ENCODE measurements at places on chromosomes 3 and 15.

DNA sequence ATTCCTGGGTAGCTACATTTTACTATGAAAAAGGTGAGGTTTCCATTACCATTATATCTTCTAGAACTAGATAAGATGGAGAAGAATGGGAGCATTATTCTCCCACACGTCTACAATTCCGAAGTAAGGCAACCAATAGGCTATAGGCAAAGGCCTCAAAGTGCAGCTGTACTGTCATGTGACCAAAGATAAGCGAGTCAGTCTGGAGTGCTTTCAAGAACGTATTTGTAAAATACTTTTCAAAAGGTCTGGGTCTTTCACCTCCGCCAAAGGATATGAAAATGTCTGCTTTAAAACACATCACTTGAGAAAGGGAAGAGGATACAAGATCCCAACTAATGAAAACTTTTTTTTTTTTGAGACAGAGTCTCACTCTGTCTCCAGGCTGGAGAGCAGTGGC, 9.9 kb downstream of the CCPG1 start:
- DNase-seq: no peak

DNA sequence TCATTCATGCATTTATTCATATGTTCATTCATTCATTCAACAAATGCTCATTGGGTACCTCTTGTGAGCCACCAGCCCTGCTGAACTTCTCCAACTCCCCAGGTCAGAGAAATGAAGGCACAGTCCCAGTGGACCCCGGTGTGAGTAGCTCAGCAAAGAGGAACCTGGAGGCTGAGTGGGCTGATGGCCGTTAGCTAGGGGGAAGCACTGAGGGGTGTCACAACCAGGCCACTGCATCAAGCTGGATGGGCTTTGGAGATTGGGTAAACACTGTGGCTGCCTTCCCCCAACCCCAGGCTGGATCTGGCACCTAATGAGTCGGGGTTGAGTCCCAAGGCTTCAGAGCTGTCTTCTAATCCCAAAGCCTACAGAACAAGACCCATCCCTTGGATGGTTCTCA, 12.1 kb upstream of the ALAS1 start:
- no peak for DNase-seq

DNA sequence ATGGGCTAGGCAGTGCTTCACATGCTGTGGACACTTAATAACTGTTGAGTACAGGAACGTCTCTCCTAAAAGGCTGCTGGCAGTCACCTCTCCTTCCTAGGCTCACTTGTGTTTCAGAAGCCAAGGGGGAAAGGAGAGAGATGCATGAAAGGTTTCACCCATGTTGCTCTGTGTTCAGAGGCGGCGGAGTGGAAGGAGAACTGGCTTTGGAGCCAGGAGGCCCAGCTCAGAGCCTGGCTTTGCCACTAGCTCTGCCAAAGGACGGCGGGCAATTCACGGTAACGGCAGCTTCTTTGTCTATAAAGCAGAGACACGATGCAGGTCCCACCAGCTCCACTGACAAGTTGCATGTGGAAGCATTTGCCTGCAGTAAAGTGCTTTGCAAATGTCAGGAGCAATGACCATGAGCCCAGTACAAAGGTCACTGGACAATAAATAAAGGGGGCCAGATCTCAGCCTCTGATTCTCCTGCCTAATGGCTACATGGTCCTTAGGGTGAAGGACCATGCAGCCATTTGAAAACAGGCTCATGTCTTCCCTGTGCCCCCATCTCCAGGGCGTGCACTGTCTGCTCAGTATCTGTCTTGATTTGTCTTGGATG, 171.7 kb upstream of the TLE3 start:
- DNase-seq: no peak

DNA sequence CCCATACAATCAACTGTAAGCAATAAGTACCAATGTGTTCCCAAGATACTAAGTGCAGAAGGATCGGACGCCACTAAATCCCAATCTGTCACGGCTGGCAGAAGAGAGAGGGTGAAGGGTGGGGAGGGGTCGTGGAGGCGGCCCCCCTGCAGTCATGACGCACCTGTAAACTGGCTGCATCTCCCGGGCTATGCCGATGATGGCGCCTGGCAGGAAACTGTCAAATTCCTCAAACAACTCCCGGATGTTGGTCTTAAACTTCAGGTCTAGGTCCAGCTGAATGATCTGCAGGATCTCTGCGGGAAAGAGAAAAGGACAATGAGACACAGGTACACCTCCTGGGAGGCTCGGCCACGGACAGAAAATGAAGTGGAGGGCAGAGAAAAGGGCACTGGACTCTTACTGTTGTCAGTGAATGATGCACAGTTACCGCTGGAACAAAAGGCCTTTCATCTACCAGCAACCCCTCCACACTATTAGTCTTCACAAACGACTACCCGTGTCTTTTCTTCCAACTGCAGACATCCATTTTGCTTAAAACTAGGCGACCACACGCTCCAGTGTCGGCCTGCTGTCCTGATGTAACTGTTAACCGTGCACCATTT, 114.6 kb downstream of the XXYLT1 start:
- DNase-seq: no peak

DNA sequence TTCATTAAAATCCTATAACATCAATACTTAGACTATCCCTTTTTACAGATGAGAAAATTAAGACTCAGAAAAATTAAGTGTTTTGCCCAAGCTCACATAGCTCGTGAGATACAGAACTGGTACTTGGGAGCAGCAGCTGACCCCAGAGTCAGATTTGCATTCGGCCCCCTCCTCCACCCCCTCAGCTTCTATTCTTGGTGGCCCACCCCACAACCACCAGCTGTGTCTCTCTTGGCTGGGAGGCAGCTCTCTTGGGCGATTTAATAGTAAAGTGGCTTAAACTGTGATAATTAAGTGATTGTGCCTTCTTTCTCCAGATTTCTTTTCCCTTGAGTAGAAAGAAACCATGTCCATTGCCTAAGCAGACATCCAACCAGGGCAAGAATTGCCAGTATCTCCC, 203.6 kb upstream of the PDZRN3 start:
- DNase-seq: no peak

GRCh38 chr3:54309601-54310000, 187.2 kb downstream of the CACNA2D3 start:
- DNase-seq: no peak

DNA sequence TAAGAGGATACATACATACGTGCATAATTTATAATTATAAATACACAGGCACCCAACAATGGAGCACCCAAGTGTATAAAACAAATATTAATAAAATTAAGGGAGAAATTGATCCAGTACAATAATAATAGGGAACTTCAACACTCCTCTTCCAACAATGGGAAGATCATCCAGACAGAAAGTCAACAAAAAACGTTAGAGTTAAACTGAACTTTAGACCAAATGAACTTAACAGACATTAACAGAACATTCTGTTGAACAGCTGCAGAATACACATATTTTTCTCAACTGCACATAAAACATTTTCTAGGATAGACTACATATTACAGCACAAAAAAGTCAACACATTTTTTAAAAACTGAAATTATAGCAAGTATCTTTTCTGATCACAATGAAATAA, 339.7 kb downstream of the CGGBP1 start:
- no peak for DNase-seq

- DNase-seq: no peak
Measured at GRCh38 chr3:27880969-27881892, 159.1 kb upstream of the EOMES start.

DNA sequence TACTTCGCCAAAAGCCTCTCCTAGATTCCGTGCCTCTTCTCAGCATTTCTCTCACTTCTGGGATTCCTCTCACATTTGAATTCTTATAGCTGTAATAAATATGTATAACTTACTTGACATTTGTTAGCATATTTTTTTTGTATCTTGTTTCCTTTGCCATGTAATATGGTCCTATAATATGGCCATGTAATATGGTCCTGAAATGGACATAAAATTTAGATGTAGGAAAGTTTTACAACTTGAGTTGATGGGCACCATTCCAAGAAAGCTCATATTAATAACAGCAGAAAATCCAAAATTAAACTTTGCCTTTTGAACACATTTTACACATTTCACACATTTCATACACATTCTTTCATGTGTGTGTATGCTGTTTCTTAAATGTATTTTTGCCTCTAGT, 480.6 kb downstream of the RBMS3 start:
- DNase-seq: no peak

Data from GOT3 (cell line).